ENCODE measurements at places on chromosomes 3 and 15.

GRCh38 chr15:25718597-25718996 lies 144.5 kb downstream of the ATP10A start:
- DNase-seq: no peak

DNA sequence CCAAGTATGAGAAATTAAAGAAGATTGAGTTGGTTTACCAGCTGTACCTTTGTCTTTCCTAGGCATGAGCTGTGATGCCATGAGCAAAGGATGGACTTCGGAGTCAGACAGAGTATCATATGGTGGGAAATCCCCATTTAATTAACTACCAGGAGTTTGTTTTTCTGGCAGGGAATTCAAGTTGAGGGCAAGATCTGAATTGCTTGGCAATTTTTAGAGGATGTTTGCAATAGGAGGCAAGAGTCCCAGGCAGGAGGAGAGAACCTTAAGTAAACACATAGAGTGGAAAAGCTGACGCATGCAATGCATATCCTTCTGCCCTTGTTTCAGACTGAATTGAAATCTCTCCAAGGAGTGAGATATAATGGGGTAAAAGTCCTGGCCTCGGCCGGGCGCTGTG lies 569.7 kb upstream of the MDFIC2 start:
- no peak for DNase-seq

DNA sequence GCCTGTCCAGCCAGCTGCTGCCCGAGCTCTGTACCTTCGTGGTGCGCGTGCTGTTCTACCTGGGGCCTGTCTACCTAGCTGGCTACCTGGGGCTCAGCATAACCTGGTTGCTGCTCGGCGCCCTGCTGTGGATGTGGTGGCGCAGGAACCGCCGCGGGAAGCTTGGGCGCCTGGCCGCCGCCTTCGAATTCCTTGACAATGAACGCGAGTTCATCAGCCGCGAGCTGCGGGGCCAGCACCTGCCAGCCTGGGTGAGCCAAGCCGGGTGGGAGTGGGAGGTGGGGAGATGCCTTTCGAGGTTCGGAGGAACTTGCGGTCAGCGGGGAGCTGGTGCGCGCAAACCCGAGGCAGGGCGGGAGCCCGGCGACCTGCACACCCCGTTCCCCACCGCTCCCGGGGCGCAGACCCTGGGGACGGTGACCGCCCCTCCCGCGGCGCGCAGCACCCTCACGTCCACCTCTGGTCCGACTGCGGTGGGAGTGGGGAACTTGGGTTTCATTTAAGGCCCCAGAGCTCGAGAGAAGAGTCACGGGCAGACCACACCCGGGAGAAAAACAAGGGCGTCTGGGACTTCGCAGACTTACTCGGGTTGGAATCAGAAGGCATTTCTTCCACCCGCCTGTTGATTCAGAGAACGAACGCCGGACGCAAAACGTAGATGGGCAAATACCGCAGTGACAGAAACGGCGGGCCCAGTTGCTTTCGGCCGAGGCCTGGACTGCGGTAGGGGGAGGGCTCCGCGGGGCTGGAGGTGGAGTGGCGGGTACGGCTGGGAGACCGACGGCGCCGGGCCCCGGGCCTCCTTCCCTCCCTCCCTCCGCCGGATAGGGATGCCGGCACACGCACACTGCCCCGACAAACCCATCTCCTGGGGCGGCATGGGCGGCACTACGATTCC lies 708 bp downstream of the ESYT3 start:
- DNase-seq: peak; percentile 23

DNA sequence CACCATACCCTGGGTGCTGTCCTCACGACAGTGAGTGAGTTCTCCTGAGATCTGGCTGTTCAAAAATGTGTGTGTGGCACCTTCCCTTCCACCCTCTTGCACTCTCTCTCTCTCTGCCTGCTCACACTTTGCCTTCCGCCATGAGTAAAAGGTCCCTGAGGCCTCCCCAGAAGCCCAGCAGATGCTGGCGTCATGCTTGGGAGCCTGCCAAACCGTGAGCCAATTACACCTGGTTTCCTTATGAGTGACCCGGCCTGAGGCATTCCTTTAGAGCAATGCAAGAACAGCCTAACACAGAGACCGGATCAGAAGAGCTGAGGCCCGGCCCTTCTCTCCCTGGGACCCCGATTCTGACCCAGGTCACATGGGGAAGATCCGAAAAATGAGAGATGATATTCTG lies 15.4 kb downstream of the TMEM44 start:
- no peak for DNase-seq

DNA sequence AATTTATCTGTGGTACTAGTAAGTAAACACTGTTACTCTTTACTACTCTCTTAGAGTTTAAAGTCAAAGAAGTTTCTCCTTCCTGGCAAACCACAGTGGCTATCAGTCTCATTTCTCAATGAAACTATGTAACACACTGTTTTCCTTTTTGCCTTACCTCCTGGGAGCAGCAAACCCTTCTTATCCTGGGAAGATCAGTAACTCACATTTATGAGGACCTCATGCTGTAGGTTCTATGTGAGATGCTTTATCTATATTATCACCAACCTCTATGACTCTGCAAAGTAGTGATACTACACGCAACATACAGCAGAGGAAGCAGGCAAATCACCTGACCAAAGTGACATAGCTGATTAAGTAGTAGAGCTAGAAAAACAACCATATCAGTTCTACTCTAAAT lies 35.3 kb downstream of the PBRM1 start:
- no peak for DNase-seq

DNA sequence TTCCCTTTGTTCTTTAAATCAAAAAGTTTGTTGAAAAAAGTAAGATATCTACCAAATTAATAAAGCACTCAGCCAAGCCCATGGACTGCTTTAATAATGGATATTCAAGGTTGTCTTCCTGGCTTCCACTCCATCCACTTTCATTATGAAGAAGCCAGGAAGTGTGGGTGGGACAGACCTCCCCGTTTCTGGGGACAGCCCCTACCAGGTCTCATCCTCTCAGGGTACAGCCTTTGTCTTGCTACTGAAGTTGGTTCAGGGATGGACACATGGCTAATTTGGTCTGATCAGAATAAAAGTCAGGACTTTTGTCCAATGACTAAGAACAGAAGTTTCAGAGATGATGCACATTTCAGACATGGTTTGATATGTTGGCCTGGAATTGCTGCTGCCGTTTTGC lies 32.6 kb downstream of the CCNB2 start:
- DNase-seq: no peak

GRCh38 chr3:59374091-59374817 lies 324.4 kb upstream of the CFAP20DC start:
- no peak for DNase-seq

GRCh38 chr3:175070946-175071345 lies 211.8 kb downstream of the NAALADL2 start:
- DNase-seq: no peak

GRCh38 chr15:94032571-94032970 lies 198.8 kb upstream of the MCTP2 start:
- DNase-seq: no peak

- no peak for DNase-seq
These were observed 49.4 kb downstream of the DPH6 start for GRCh38 chr15:35496585-35496984.

GRCh38 chr15:62711691-62712454 lies 330.7 kb upstream of the TPM1 start:
- no peak for DNase-seq

DNA sequence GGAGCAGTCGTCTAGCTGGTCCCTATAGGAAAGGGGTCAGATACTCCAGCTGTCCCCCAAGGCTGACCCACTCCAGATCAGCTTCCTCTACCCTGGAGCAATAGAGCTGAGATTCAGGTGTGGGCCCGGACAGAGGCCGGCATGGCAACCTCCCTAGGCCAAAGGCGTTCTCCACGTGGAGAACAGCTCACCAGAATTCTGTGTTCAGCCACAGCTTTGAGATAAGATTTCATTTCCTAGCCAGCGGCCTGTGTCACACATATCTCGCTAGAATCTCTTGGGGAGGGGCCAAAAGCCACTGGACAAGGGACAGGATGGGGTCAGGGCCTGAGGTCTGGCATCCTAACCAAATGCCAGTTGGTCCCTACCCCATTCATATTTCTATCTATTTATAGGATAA lies 20.1 kb downstream of the SRGAP3 start:
- DNase-seq: no peak

- DNase-seq: no peak
These were observed 21.3 kb upstream of the LRRC58 start for GRCh38 chr3:120370463-120370862.

DNA sequence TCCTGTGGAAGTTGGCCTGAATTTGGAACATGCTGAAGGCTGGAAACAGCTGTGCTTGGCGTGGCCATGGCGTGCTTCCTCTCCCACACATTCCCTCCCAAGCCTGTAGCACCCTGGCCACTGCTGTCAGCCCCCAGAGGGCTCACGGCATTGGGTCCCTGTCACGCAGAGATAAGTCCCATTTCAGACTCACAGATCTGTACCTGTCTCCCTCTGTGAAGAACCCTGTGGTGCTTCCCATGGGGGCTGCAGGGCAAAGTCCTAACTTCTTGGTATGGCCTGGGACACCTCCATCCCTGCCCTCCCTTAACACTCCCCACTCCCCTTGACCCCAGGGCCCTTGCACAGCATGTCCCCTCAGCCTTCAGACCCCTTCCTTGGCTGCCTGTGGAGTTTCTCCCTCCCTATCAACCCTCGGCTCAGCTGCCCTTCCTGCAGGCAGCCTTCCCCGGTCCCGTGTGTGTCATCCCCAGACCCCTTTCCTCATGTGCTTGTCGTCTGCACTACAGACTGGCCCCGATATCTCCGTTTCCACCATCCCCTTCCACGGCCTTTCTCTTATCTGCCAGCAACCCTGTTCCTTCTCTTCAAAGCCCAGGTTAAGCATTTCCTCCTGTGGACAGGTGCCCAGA lies 28.6 kb downstream of the ABTB1 start:
- DNase-seq: no peak

DNA sequence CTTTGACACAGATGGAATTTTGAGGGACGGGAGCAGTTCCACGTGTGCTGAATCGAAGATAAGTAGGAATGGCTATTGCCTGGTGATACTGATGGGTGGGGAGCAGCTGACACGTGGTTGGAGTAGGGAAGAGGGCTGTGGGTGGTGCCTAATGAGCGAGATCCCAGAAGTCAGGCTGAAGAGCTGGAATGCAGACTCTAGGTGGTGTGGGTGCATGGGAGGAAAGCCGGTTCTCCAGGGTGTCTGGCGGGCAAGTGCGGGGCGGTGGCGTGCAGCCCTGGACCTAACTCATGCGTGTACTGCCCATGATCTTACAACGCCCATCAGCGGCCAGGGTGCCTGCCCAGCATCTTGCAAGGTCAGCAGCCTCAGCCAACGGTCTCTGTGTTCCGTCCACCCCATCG lies 63.1 kb downstream of the ARNT2 start:
- DNase-seq: no peak

DNA sequence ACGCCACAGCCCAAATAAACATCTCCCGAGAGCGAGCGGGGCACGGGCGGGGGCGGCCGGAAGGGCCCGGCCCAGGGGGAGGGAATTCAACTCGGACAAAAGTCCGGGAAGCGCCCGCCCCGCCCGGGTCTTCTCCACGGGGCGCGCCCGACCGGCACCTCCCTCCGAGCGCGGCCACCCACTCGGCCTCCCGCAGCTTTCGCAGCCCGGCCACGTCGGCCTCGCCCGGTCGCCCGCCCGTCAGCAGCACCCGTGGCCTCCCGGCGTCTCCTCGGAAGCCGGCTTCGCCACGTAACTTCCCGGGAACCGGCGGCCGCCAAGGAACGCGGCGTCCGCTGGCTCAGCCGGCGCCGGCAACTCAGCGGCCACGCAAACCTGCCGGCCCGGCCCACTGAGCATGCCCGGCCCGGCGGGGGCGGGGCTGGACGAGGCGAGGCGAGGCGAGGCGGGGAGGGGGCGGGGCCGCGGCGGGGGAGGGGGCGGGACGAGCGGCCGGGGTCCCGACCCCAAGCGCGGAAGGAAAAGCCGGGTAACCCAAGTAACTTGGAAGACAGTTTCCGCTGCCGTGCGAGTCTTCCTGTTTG lies at the start of gene TJP1:
TSS of gene TJP1 (minus strand) at position 369 of the 584 bp plus-strand sequence. CDS start 440 bp downstream, outside the sequence.
- peak; percentile 92 for DNase-seq

GRCh38 chr3:81550415-81550814 lies 211.0 kb downstream of the GBE1 start:
- no peak for DNase-seq

- no peak for DNase-seq
These were observed 18.1 kb downstream of the RNF111 start for GRCh38 chr15:59005579-59005978.

- no peak for DNase-seq
These were observed 60.3 kb upstream of the RPL32 start for GRCh38 chr3:12901623-12902045.

GRCh38 chr3:118766306-118766669 lies 268.4 kb downstream of the IGSF11 start:
- no peak for DNase-seq

- DNase-seq: no peak
These were observed 810 bp downstream of the TMEM62 start for GRCh38 chr15:43134157-43134635.

DNA sequence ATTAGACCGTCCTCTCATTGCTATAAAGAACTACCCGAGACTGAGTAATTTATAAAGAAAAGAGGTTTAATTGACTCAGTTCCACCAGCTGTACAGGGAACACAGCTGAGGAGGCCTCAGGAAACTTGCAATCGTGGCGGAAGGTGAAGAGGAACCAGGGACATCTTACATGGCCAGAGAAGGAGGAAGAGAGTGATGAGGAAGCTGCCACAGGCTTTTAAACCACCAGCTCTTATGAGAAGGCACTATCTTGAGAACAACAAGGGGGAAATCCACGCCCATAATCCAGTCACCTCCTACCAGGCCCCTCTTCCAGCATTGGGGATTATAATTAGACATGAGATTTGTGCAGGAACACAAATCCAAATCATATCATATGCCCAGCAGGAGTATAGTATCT lies 138.5 kb downstream of the ALCAM start:
- DNase-seq: no peak

GRCh38 chr3:61593446-61594029 lies 32.2 kb downstream of the PTPRG start:
- no peak for DNase-seq

- no peak for DNase-seq
These were observed 1730.4 kb downstream of the SI start for GRCh38 chr3:163347944-163348343.

DNA sequence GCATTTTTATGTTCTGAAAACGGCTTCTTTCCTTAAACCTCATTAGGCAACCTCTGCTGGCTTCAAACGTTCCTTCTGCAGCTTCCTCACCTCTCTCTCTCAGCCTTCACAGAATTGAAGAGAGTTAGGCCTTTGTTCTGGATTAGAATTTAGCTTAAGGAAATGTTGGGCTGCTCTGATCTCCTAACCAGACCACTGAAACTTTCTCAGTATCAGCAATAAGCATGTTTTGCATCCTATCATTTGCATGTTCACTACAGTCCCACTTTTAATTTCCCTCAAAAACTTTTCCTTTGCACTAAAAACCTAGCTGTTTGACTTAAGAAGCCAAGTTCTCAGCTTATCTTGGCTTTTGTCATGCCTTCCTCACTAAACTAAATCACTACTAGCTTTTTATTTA lies 49.5 kb downstream of the SMARCC1 start:
- no peak for DNase-seq
